ENCODE measurements at places on chromosomes 3 and 15.
A peak's percentile ranks its signal among the peaks of the same experiment; 100 is the strongest.

- no peak for DNase-seq
Observed at GRCh38 chr3:170974872-170975271, 51.6 kb downstream of the SLC2A2 start.

DNA sequence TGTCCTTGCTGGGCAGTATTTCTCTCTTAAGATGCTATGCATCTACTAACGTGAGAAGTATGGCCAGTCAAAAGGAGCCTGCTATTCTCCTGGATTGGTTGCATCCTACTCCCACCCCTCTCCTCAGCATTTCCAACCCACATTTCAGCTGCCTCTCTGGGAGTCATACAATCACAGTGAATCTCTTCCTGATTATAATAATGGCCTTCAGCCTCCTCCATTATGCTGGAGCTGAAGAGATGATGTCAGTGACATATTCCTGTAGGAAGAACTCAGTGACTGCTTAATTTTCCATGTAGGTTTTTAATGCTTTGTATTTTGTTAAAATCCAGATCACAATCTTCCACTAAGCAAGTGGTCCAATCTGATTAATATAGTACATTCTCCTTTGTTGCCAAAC lies 82.7 kb upstream of the SUCLG2 start:
- DNase-seq = no peak

DNA sequence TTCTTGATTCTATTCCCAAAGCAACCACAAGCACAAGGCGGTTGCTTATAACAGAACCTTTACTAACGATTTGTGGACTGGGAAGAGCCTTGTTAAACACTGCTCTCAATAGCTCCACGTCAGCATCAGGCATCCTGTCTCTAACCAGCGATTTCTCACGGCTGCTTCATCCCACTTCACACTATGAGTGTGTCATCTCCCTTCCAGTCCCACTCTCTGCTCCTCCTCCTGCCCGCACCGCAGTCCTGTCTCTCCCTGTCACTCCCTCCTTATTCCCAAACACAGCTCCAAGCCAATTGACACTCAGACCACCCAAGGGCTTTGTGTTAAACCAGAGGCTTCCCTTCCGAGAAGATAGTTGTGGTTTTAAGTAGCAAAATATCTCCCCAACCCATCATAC lies 94.8 kb downstream of the ABHD5 start:
- no peak for DNase-seq

DNA sequence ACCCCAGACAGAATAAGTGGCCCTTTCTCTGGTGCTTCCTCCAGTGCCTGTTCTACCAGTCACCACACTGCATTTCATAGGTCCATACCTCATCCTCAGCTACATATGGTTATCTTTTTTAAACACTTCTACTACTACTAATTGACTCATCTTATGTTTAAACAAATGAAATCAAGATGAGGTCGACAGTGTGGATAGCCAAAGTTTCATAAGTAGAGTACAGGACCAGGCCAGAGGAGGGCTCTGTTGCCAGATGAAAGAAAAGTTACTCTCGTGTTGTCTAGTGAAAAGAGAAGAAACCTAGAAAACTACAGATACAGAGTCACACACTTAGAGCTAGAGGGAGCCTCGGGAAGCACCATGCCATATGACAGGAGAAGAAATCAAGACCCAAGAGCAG lies 296.1 kb downstream of the VPS13C start:
- DNase-seq = no peak

DNA sequence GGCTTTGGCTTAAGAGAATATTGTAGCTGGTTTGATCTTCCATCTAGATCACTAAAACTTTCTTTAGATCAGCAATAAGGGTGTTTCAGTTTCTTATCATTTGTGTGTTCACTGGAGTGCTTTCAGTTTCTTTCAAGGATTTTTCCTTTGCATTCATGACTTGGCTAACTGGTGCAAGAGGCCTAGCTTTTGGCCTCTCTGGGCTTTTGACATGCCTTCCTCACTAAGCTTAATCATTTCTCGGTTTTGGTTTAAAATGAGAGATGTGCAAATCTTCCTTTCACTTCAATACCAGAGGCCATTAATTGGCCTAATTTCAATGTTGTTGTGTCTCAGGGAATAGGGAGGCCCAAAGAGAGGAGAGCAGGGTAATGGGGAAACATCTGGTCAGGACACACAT lies 30.3 kb upstream of the CCNB2 start:
- no peak for DNase-seq

- no peak for DNase-seq
Observed at GRCh38 chr3:192642651-192643050, 84.7 kb downstream of the FGF12 start.

DNA sequence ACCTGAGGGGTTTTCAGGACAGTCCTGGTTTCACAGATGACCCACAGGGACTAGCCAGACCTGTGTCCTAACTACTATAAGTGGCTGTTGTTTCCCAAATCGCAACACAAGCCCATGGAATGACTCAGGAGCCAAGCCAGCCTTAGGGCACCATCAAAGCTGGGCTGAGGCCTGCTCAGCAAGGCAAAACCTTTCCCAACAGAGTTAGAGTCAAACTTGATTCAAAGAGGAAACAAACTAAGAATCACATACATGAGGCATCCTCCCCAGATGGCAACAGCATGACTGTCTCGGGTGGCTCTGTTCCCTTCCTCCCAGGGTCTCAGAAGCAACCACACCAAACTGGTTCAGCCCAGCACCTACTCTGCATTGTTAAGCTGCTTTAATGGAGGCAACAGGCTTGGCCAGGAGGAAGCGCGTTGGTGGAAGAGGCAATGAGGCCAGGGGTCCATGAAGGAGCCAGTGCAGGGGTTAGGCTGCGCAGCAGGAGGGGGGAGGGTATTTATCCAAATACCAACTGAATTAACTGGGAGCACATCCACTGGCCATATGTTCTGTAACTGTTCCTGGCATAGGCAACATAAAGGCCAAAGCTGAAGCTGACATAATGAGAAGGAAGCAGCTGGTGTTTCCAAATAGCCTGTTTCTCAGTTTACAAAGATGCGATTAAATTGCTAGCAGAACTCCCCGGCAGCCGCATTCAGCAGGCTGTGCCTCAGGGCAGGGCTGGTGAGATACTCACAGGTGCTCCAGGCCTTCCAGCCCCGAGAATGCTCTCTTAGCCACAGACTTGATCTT lies 102.4 kb downstream of the LRIG1 start:
- peak; percentile 87 for DNase-seq

GRCh38 chr3:195147649-195148080 lies 123.3 kb downstream of the XXYLT1 start:
- no peak for DNase-seq

DNA sequence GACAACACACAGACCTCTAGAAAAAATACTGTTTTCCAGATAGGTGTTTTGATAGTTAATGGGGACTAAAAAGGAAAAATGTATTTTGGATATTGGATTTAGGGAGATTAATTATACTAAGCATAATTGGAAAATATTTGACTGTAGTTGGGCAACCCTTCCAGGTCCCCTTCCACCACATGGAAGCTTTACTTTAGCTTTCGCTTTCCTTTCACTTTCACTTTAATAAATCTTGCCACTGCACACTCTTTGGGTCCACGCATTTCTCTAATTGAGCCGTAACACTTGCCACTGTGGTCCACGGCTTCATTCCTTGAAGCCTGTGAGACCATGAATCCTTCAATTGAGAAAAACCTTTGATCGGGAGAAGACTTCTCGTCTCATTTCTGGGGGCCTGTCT lies 15.5 kb downstream of the GLDN start:
- DNase-seq = no peak

DNA sequence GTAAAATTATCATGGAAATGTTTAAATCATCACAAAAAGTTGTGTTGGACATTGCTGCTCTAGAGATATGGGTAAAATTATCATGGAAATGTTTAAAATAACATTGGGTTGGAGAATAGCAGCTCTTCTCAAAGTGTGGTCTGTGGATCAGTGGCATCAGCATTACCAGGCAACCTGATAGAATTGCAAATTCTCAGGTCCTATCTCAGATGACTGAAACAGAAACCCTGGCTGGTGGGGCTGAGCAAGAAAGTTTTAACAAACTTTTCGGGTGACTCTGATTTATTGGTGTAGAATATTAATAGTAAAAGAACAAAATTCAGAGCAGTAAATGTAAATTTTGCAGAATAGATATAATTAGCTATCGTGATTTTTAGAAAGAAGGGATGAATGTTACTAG lies 28.9 kb downstream of the NXPE3 start:
- DNase-seq = no peak

GRCh38 chr3:32384938-32385337 lies 6.7 kb upstream of the CMTM7 start:
- no peak for DNase-seq

DNA sequence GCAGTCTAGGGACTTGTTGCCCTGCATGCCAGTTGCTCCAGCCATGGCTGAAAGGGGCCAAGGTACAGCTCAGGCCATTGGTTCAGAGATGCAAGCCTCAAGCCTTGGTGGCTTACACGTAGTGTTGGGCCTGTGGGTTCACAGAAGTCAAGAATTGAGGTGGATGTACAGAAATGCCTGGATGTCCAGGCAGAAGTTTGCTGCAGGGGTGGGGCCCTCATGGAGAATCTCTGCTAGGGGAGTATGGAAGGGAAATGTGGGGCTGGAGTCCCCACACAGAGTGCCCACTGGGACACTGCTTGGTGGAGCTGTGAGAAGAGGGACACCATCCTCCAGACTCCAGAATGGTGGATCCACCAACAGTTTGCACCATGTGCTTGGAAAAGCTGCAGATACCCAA lies 10.6 kb upstream of the B3GNT5 start:
- DNase-seq = no peak

- no peak for DNase-seq
Observed at GRCh38 chr15:40002295-40002694, 36.7 kb downstream of the SRP14 start.

GRCh38 chr3:10248984-10249748 lies 907 bp downstream of the TATDN2 start:
- no peak for DNase-seq

DNA sequence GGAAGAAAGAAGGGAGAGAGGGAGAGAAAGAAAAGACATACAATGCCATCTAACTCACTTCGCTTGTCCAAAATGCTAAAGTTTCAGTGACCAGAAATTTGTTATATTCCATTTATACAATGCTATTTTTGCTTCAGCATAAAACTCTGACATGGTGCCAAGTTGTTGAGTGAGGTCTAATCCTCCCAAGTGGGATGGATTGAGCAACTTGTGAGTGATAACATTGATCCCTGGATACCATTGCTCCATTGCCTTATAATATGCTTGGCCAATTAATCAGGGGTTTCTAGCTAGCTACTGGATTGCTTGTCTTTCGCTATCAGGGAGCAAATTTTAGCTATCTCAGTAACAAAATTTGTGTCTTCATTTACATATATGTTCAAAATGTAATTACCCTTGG lies 615.6 kb upstream of the DPPA4 start:
- no peak for DNase-seq

DNA sequence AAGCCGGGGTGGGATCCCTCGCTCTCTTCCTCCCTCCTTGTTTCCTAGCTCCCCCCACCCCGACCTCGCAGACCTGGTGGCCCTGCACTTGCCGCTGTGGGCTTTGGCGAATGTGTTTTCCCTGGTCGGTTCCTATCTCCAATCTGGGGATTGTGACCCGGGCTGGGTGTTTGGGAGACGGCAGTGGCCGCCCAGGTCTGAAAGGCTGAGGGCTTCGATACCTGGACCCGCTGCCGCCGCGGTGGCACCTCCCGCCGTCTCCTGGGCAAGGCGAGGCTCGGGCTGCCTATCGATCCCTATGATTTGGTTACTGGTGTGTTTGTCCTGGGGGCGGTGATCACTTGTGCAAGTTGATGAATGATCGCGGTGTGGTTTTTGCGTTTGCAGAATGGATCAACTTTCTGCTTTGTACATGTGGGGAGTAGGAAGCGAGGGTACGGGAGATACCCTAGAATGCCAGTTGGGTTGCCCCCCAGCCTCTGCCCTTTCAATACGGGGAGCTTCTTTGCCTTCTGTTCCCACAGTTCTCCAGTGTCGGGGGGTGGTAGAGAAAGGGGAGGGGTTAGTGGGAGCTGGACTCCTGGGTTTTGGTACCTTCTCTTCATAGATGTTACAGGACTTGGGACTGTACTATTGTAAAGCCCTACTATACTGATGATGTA lies 3.0 kb downstream of the BBX start:
- peak; percentile 27 for DNase-seq

DNA sequence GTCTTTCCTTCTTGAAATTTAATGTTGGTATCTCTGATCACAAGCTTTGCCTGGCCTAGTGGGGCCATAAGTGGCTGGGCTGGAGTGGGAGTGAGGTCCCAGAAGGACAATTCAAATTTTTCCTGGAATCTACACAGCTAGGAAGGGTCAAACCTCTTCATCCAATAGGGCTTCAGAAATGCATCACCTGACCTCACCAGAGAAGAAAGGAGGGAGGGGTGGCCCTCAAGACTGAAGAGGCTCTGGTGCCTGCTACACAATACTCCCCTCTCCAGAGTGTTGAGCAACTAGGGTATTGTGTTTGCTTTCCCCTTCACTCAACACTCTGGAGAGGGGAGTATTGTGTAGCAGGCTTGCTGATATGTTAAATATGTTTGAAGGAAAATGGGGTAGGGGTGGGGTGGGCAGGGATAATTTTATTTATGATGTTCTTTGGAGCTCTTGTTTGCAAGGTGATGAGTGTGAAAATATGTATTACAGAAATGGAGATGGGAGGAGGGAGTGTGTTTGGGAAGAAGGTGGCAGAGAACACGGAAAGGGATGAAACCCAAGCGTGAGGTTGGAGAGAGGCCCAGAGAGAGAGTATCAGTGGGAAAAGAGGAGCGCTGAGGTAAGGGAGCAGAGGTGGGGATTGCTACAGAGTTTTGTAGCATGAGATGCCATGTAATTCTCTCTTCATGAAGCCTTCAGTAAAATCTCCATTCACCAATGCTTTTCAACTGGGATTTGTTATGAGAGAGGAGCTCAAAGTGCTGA lies 5.7 kb upstream of the KLHL24 start:
- DNase-seq = no peak

DNA sequence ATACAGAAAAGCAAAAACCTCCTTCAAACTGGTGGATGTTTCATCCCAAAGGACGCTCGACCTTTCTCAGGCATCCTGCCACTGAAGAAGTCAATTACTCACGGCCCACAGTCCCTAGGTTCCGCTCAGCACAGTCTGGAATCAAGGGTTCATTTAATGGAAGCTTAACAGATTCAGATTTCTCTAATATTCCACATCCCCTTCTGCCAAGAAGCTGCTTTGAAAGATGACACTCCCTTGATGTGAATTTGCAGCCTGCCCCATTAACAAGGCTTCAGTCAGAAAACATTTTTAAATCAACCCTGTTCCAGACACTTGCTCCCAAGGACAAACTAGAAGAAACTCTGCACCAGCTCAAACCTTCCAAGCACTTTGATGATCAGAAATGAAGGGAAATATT lies 81.2 kb downstream of the LIPC start:
- DNase-seq = no peak

Data from NCI-H2081 (cell line).